Ammon's horn (tissue), 1 donor: ENCODE measurements at places on chromosomes 4 and X.

DNA sequence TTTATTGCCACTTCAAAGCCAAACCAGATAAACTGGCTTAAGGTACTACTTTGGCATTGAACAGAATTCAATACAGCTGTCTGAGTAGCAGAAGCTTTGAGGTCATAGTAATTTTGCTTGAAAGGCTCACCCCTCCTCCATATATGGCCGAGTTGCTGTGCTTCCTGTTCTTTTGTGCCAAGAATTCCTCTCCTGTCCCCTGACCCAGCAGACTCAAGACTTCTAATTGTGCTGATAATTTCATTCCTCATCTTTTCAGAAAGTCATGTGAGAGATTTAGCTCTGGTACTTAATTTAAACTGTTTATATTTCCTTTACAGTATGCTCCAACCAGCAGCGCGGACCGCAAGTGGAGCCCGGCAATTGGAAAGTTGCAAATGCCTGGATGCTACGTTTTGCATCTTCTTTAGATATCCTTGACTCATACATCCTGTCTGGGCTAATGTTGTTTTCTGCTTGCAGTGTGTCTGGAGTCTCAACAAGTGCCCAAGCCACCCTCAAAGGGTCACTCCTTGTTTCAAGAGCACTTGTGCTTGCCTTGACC, 373.4 kb downstream of the PDGFC start:
- DNase-seq, result no peak

- no peak for DNase-seq
These were observed 69.8 kb downstream of the FHDC1 start for GRCh38 chr4:153005899-153006381.

GRCh38 chr4:186685767-186686183, 37.9 kb downstream of the FAT1 start:
- DNase-seq, result no peak

DNA sequence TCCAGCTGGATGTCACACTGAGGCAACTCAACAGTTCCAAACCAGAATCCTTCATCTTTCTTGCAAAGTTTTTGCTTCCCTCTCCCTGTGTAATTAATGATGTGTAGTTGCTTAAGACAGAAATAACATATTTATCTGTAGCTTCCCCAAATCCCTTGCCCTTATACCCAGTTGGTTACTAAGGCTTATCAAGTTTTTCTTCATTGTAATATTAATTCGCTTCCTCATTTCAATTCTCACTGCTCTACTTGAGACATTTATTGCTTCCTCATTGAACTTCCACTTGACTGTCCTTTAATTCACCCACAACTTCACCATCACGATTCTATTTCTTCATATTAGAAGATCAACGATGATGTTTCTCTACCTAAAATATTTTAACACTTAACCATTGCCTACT, 386.6 kb upstream of the CPEB2 start:
- DNase-seq, result no peak

GRCh38 chr4:184471881-184472613, 2.3 kb downstream of the IRF2 start:
- DNase-seq, result peak; percentile 47

DNA sequence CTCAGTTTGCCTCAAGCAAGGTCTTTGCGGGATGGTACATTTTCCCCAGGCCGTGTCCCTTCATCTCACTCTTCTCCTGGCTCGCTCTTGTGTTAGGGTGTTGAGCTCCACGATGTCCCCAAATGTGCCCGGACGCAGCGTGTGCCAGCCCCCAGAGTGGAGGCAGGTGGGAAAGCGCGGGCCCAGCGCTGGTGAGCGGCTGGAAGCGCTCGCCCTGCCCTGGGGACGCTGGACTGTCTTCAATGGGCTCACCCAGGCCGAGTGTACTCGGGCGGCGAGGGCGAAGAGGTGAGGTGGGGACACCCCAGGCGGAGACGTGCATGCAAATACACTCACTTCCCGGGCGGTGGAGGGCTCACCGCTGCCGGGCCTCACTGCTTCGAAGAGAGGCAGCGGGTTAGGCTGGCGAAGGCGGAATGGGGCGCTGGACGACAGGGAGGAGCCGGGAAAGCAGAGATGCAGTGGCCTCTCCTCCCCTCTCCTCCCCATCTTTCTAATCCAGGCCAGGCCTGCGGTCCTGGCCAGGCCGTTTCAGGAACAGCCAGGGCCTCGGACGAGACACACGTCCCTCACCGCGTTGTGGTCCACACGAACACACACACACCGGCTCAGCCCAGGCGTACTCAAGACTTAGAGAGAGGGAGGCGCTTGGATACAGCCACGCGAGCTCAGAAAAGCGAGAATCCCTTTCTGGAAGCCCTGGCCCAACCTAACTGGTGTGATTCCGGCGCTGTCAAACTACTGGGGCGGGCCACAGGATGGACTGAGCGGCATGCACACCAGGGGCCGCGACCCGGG, 2.2 kb downstream of the NKX6-1 start:
- DNase-seq, result no peak

GRCh38 chr4:145939441-145939750, 773 bp upstream of the ZNF827 start:
- no peak for DNase-seq

- DNase-seq, result peak; percentile 69
These were observed 863 bp upstream of the FAM193A start for GRCh38 chr4:2535376-2536192.

DNA sequence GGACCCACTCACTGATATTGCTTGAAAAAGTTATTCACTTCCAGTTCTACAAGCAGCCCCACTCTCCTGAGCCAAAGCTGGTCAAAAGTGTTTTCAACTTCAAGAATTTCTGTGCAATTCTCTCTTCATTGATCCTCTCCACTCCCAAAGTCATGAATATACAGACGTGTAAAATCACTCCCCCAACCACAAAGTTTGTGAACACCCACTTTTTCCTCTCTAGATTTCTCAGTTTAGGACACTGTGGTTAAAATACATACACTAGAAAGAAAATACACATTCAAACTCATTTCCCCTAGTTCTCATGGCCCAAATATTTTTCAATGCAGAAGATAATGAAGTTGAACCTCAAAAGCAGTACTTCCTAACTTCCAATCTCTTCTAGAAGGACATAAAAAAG, 116.3 kb downstream of the MSN start:
- DNase-seq, result no peak

DNA sequence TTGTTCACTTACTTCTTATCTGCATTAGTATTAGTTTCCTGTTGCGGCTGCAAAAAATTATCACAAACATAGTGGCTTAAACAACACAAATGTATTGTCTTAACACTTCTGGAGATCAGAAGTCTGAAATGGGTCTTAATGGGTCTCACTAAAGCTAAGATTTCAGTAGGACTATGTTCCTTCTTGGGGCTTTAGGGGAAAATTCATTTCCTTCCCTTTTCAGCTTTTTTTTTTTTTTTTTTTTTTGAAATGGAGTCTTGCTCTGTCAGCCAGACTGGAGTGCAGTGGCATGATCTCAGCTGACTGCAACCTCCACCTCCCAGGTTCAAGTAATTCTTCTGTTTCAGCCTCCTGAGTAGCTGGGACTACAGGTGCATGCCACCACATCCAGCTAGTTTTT, 78.1 kb upstream of the KLF3 start:
- DNase-seq, result no peak

DNA sequence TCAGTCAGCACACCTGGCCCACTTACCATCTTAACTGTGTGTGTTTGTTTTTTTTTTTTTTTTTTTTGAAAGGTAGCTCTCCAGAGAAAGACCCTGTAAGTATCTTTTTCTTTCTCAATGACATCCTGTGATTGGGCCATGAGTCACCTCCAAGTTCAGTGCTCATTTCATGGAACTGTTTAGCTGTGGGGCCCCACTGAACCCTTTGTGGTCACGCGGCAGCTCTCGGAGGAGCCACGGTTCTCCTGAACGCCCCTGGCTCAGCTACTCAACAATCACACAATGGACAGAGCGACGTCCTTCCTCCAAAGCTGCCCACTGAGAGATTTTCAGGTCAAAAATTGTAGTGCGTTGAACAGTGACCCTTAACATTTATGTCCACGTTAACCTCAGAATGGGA, 14.2 kb upstream of the IL3RA start:
- no peak for DNase-seq

- DNase-seq, result no peak
These were observed 15.6 kb upstream of the RAB39B start for GRCh38 chrX:155279873-155280272.

DNA sequence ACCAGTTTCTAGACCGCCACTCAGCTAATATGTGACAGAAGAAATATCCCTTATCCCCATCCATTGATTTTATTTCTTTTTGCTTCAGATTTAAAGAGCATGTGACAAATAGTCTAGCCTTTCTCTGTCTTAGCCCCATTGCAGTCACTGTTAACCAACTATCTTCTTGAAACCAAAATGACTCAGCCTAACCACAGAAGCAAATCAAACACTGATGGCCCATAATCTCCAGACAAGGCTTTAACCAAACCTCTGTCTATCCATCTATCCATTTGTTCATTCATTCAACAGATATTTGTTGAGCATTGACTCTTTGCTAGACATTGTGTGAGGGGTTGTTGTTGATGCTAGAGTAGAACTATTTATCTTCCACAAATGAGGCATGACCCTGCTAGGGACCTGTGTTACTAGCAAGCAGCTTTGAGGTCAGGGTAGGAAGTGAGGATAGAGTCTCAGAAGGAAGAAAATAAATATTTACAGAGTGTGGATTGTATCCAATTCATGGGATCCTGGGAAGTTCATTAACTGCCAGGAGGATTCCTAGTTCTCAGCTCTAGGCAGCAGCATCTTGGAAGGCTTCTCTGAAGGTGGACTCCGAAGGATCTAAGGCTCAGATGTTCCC, 22.5 kb downstream of the HNRNPH2 start:
- no peak for DNase-seq

GRCh38 chr4:184506527-184507121, 32.3 kb upstream of the IRF2 start:
- peak; percentile 68 for DNase-seq
